ENCODE measurements at places on chromosomes 6 and 20.

- DNase-seq, result no peak
These were observed 2.1 kb downstream of the USP49 start for GRCh38 chr6:41892921-41893564.

DNA sequence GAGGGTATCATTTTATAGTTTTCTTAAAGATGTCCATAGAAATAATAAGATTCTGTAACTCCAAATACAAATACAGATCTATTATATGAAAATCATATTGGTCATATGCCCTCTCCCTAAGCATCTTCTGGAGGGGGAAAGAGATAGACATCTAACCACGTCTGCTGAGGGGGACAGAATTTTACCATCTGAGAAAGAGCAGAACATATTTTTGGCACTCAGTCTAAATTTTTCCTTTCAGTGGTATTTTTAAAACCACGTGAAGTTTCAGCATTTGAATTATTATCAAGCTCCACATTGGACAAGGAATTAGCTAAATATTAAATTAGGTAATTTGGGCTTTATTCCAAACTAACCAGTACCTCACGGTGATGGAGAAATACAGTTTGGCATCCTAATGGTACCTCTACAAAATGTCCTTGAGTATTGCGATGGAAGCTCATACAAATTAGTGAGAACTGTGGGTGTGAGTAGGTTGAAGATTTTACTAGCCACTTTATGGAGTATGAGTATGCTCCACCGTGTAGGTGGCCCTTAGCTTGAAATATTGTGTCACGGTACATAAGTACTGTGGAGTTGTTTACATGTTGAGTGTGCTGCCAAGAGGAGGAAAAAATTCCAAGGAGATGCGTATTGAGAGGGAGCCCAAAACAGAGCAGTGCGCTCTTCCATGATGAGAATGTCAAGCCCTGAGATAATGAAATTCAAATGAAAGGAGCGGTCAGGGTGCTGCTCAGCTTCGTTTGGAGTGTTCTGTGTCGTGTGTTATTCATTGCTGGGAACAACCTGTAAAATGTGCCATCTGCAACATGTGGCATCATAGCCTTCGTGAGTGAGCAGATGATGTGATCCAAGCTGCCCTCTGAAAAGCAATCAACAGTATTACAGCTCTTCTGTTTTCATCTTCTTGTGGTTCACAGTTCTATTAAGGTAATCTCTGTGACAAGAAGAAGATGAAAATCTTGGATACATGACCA, 48.4 kb upstream of the PHACTR2 start:
- peak; percentile 58 for DNase-seq

GRCh38 chr6:15065261-15065989, 180.4 kb upstream of the JARID2 start:
- no peak for DNase-seq

DNA sequence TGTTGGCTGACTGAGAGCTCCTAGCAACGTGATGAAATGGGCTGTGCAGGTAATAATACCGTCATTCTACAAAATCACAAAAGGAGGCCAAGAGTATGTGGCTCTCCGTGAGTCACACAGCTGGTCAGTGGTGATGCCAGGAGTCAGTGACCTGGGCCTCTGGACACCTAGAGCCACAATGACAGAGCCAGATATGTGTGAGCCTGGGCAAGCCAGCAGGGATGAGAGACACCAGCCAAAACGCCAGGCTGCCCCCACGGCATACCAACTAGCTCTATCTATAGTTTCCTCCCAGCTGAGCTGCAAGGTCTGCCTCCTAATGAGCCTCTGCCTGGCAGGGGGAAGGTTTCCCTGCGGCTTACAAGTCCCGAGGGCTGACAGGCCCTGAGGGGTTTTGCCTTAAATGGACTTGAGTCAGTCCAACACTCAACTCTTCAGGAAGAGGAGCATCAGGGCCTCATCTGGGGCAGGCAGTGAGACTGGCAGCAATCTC, 70.0 kb downstream of the CPNE5 start:
- DNase-seq, result no peak

- DNase-seq, result no peak
These were observed 57.5 kb downstream of the CCDC170 start for GRCh38 chr6:151551223-151551857.

All from AG10803 (cell line).